ENCODE measurements at places on chromosomes 2 and 18.

DNA sequence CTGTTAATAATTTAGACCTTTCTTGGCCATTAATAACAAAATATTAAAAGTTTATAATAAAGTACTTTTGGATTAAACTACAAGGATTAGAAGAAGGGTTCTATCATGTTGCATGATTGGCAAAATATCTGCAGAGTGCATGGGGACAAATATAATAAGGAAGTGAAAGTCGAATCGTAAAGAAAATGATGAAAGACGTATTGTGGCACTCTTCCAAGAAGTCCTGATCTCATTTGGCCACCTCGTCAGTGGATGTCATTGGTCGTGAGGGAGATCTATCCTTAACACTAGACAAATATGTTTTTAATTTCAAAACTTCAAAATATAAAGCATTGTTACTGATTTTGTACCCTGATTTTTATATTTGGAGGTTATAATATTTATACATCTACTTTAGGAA lies 197.7 kb upstream of the STON1 start:
- DNase-seq, result no peak

- no peak for DNase-seq
These were observed 284.8 kb upstream of the HS6ST1 start for GRCh38 chr2:128603411-128603924.

DNA sequence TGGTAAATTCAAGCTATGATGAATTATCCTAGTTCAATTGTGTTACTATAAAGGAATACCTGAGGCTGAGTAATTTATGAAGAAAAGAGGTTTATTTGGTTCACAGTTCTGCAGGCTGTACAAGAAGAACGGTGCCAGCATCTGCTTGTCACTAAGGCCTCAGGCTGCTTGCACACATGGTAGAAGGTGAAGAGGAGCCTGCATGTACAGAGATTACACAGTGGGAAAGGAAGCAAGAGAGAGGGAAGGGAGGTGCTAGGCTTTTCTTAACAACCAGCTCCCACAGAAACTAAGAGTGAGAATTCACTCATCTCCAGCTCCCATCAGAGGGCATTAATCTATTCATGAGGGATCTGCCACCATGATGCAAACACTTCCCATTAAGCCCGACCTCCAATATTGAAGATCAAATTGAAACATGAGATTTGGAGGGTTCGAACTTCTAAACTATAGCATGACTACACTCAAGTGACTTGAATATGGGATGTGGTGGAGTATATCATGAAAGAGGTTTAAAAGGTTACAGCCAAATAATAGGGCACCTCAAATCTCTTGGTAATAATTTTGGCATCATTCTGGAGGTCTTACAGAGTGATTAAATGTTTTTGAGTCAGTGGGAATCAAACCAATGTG lies 58.4 kb upstream of the ETAA1 start:
- no peak for DNase-seq

DNA sequence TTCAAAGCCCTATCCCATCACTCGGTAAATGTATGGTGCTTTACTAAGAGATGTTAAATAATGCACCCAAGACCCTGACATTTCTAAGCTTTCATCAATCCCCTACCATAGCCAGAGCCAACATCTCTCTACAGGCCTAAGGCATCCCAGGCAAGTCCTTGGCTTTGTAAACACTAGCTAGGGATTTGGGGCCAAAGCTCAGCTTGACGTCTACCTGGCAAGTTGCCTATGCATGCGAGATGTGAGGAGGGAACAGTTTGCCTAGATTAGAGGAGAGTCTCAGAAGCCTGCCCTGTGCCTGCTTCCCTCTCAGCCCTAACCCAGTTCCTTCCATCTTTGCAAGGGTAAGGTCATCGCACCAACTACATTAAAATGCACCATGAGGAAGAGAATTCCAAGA lies 221.5 kb upstream of the NCKAP5 start:
- peak; percentile 71 for DNase-seq

GRCh38 chr2:100270381-100271146 lies 51.7 kb downstream of the LONRF2 start:
- no peak for DNase-seq

DNA sequence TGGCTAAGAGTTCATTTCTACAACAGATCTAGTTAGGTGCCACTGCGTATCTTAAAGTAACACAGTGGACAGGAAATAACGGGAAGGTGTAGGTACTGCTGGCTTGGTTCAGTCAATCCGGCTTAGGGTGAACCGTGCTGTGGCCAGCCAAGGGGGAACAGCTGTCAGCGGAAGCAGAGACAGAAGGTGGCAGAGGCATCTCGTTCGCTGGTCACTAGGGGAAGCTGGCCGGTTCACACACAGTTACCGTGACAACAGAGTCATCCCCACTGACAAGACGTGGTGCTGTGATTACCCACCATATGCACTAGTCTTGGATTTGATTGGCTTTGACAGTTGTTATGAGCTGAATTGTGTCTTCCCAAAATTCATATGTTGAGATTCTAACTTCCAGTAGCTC lies 58.8 kb upstream of the HDAC4 start:
- no peak for DNase-seq

- no peak for DNase-seq
These were observed 37.6 kb upstream of the ONECUT2 start for GRCh38 chr18:57397440-57398132.
